ENCODE measurements at places on chromosomes 4 and X.

DNA sequence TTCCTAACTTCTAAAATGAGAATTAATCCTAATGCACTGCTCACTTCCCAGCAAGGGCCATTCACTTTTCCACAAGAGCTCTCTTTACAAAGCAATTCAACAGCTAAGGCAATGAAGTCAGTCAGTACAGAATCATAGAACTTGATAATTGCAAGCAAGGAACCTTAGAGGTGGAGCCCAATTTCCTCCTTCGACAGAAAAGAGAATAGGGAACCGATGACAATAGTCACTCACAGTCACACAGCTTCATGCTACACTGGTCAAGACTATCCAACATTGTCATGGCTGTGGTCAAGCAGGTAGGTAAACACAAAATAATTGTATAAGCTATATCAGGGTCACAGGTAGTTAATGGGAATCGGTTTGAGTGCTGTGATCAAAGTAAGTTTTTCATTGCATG, 90.0 kb downstream of the ELOVL6 start:
- DNase-seq = no peak

- DNase-seq = peak; percentile 11
These were observed 6.9 kb upstream of the MSANTD1 start for GRCh38 chr4:3241898-3242524.

DNA sequence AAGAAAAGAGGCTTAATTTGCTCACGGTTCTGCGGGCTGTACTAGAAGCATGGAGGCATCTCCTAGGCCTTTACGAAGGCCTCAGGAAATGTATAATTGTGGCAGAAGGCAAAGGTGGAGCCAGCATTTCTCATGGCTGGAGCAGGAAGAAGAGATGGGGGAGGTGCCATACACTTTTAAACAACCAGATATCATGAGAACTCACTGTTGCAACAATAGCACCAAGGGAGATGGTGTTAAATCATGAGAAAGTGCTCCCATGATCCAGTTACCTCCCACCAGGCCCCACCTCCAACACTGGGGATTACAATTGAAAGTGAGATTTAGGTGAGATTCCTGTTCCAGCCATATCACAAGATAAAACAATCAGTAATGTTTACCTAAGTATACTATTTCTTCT, 45.5 kb downstream of the MTHFD2L start:
- no peak for DNase-seq

DNA sequence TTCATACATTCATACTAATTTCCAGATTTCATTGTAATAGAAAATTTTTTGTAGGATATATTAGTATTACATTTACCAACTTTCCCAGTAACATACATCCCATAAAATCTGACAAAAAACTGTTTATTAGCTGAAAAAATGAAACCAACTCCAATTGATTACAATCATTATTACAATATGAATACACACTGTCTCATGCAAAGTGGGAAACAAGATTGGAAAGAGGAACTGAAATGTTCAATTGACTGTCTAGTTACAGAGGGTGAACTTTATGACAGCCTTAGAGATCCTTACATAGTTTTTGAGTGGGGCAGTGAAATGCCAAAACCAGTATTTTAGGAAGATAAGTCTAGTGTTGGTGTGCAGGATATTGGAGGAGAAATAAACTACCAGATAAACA, 2.3 kb upstream of the AMBN start:
- DNase-seq = no peak

DNA sequence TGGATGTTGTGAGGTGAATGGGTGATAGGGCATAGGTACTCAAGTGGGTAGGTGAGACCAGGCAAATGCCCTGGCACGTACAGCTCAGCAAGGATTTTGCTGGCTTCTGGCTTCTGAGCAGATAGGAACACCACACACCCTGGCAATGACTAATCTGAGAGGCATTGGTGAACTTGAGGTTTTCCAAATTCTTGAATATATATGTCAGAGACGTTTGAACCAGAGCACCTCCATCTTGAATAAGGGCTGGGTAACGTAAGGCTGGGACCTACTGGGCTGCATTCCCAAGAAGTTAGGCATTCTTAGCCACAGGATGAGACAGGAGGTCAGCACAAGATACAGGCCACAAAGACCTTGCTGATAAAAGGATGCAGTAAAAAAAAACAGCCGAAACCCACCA, 204.5 kb downstream of the NLGN4X start:
- no peak for DNase-seq

- DNase-seq = no peak
These were observed 99.0 kb downstream of the CAMK2D start for GRCh38 chr4:113662581-113662980.

DNA sequence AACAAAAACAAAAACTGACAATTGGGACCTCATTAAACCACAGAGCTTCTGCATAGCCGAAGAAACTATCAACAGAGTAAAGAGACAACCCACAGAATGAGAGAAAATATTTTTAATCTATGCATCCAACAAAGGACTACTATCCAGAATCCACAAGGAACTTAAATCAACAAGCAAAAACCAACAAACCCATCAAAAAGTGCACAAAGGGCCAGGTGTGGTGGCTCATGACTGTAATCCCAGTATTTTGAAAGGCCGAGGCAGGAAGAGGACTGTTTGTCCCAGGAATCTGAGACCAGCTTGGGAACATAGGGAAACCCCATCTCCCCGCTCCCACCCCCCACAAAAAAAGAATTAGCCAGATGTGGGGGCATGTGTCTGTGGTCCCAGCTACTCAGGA, 10.7 kb downstream of the C4orf51 start:
- DNase-seq = no peak

Measured in amniotic stem cell (primary cell).